Inflammatory macrophage (primary cell): ENCODE measurements at places on chromosomes 12 and 14.

DNA sequence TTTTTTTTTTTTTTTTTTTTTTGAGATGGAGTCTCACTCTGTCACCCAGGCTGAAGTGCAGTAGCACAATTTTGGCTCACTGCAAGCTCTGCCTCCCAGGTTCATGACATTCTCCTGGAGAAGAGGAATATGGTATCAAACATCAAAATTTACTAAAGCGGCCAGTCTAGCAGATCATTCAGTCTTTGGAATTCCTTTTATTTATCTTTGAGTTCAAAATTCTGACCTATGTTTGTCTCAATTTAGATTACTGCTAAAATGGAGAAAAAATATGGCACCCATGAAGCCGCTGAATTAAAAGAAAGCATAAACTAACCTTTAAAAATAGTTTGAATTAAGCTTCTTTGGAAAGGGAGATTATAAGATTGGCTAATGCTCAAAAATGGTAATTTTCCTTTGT is 64.5 kb upstream of the EGLN3 start:
- DNase-seq: no peak

DNA sequence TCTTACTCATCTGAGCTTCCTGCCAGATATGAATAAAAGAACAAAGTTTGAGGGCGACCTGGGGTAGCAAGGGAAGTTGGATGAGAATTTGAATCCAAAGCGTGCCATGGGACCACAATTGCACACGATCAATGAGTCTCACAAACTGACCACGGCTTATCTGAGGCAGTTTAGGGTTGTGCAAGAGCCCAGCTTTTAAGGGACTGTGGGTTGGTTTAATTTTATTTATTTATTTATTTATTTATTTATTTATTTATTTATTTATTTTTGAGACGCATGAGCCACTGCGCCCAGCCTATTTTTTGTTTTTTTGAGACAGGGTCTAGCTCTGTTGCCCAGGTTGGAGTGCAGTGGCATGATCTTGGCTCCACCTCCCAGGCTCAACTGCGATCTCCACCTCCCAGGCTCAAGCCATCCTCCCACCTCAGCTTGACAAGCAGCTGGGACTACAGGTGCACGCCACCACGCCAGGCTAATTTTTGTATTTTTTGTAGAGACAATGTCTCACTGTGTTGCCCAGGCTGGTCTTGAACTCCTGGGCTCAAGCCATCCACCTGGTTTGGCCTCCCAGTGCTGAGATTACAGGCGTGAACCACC is 1.1 kb downstream of the AMDHD1 start:
- DNase-seq: no peak

DNA sequence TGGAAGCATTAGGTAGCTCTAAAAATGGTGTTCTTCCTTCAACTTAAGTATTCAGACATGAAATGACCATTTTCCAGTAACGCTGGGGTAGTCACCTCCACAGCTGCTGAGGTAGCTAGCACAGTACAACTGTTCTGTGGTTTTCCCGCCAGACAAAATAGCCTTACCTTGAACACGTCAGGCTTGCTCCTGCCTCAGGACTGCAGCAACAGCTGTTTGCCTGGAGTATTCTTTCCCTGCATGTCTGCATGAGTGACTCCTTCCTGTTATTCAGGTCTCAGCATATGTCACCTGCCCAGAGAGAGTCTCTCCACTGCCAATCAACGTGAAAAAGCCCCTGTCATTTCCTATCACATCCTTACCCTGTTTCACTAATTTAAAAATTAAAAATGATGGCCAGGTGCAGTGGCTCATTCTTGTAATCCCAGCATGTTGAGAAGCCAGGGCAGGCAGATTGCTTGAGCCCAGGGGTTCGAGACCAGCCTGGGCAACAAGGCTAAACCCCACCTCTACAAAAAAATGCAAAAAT is 37.9 kb downstream of the WDR89 start:
- no peak for DNase-seq

- DNase-seq: no peak
Measured at GRCh38 chr12:6784296-6784695, 5.0 kb upstream of the CD4 start.

DNA sequence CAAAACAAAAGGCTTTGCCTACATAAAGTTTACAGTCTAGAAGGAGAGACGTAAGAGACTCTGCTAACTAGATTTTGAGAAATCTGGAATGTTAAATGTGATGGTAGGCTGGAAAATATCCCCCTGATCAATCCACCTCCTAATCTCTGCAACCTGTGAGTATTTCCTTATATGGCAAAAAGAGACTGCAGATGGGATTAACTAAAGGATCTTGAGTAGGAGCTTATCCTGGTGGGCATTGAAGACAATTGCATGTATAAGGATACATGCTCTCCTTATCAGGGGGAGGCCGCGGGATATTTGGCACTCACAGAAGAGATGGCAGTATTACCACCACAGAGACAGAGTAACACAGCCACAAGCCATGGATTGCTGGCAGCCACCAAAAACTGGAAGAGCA is 95.2 kb downstream of the EGLN3 start:
- no peak for DNase-seq

DNA sequence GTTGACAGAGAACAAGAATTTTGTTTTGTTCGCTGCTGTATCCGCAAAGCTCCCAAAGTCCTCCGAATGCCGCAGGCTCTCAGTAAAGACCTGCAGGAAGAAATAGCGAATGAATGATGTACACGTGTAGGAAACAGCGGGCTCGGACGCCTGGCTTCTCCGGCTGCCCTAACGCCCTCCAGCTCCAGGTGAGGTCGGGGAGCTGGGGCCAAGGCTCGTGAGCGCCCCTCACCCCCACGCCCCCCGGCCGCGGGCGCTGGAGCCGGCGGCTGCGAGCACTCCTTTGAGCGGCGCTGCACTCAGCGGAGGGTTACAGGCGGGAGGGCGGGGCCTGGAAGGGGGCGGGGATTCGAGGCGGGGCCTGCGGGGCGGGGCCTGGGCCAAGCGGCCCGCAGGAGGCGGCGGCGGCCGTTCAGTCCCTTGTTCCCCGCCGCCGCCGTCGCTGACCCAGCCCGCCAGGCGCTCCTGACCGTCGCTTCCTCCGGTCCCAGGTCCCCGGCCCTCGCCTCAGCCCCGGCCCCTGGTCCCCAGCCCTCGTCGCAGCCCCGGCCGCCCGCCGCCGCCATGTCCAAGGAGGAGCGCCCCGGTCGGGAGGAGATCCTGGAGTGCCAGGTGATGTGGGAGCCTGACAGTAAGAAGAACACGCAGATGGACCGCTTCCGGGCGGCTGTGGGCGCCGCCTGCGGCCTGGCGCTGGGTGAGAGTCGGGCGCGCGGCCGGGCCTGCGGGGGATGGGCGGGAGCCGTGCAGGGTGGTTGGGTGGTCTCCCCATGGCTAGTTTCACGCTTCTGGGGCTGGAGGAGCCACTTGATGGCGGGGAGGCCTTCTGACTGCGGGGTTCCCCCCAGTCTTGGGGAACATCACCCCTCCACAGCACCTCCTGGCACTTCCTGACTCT is at the start of gene AACS:
Gene AACS, plus strand, starts transcription at position 415 of the 898 bp plus-strand sequence. Its CDS starts 150 bp downstream, at position 565.
- DNase-seq: peak; percentile 81

DNA sequence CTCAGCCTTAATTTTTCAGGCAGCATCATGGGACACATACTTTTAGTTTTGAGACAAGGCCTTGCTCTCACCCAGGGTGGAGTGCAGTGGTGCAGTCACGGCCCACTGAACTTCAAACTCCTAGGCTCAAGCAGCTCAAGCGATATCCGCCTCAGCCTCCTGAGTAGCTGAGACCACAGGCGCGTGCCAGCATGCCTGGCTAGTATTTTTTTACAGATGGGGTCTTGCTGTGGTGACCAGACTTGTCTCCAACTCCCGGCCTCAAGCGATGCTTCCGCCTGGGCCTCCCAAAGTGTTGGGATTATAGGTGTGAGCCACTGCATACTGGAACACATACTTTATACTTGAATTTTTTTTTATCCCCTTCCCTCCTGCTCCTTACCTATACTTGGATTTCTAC is 2.8 kb downstream of the RDH5 start:
- no peak for DNase-seq

DNA sequence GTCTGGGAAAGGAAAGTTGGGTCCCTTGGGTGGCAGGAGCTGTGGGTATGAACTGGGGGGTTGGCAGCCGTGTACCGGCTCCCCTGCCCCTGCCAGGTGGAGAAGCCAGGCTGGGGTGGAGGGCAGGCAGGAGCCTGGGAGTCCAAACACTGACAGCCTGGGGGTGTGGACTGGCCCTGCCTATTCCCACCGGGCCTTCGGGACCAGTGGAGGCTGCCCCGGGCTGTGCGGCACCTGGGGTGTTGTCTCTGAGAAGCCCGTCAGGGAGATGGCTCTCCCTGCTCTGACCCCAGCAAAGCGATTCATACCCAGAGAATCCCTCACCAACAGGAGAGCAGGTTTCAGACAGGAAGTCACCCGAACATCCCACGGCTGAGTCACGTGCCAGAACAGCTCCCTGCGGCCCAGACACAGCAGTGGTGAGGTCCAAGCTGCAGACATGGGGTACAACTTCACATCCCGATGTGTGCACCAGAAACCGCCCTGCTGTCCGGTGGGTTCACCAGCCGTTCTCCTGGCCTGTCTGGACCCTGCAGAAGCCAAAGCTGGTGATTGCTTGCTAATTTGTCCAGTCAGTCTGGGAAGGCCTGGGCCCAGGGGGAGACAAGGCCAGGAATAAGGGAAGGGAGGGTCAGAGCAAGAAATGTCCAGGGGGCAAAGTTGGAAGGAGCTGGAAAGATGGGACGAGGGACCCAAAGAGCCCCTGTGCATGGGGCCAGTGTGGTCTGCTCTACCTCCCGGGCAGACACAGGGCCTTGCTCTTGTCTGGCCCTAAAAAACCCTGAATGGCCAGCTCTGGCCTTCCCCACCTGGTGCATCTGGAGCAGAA is 2.1 kb upstream of the GPR132 start:
- DNase-seq: peak; percentile 62

DNA sequence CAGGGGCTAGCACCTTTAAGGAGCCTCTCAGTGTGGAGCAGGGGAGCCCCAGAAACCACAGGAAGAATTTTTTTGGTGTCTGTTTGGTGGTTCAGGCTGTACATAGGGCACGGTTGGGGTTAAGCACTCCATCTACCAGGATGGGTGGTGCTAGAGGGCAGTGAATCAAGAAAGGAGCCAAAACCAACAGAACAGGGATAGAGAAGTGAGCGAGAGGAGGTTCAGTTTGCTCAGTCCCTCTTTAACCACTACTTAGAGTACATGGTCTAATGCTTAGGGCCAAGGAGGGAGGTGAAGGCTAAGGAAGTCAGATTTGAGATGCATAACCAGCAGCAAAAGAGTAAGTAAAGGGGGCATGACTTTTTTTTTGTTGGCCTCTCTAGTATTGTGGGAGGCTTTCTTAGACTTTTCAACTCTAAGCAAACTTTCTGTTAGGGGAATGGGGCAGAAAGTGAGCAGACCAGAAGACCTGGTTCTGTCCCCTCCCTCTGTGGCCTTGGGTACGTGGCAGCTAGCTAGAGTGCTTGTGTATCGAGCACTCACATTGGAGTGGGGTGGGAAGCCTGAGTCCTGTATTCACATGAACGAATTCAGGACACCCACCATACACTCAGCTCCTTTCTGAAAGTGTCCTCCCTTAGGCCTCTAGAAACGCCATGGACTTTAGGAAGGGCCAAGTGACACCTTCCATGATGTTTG is 6.6 kb upstream of the NPFF start:
- no peak for DNase-seq

- no peak for DNase-seq
Measured at GRCh38 chr12:121131941-121132341, 735 bp upstream of the P2RX7 start.

GRCh38 chr14:101292448-101292847 is 268.8 kb upstream of the DIO3 start:
- DNase-seq: no peak

GRCh38 chr12:112167718-112168525 is 42.6 kb downstream of the TRAFD1 start:
- DNase-seq: no peak

GRCh38 chr12:115323223-115323905 is 639.4 kb upstream of the TBX3 start:
- no peak for DNase-seq

DNA sequence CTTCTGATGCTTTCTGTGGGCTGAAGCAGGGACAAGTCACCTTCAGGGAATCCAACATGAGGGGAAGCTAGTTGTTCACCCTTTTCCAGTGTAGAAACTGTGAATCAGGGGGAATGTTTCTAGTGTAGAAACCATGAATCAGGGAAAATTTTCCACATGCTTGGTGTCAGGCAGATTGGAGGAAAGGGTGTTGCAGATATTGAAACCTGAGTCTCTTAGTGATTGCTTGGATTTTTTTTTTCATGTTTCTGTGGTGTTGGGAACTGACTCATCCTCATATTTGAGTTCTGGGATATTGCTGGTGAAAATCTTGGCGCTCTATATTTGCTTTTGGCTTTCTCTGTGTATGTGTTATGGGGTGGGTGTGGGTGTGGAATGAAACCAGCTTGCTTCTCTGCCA is 144.5 kb upstream of the FBXO33 start:
- DNase-seq: no peak

DNA sequence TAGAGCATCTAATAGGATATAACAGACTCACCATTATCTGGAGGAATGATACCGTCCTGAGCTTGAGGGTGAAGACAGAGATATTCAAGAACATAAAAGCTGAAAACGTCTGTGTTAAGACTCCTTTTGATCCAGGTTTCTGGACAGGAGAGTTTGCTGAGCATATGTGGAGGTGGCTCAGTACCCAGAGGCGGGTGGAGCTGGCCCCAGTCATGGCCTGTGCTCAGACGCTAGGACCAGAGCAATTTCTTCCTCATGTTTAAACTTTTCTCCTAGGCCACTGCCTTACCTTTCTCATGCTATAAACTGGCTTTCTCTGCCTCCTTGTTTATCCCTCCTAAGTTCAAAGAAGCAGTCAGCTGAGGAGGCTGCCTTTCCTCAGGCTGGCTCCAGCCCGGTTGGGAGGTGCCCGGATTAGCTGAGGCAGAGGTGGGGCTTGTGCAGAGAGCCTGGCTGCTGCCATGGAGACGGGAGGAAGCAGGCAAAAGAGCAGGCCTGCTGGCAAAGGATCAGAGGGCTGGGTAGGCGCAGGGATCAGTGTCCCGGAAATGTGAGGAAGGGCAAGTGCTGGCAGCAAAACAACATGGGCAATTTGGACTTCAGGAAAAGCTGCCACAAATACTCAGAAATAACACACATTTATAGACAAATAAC is 13.7 kb downstream of the COA8 start:
- DNase-seq: no peak

- DNase-seq: no peak
Measured at GRCh38 chr12:7076493-7076892, 15.8 kb downstream of the C1R start.
